ENCODE measurements at places on chromosomes 5 and 9.

DNA sequence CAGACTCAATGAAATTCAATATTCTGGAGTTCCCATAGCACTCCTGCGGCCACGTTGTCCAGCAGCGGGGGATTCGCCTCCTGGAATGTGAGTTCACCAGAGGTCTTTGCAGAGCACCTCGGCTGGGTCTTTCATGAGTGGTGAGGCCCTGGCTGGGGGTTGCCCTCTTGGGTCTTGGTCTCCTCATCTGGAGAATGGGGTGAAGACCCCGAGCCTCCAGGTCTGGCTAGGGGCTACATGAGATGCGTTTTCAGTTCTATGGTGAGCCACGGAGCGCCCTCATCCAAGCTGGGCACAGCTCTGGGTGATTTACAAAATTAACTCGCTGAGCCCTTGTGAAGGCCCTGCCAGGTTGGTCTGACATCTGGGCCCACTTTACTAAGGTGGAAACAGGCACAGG lies 37.5 kb upstream of the RXRA start:
- DNase-seq, result no peak

DNA sequence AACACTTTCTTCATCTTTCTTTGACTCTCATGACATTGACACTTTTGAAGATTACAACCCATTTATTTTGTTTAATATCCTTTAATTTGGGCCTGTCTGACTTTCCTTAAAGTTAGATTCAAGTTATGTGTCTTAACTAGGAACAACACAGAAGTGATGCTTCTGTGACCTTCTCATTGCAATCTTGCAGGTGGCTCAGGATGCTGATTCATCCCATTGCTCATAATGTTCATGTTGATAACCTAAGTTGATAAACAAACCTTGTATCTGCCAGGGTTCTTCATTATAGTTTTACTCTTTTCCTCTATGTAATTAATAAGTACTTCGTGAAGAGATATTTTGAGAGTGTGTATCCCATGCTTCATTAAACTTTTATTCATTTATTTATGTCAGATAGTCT lies 107.2 kb upstream of the SHB start:
- no peak for DNase-seq

- no peak for DNase-seq
Observed at GRCh38 chr5:118371973-118372831, 616.1 kb downstream of the DTWD2 start.

GRCh38 chr5:14572385-14572784 lies 9.2 kb upstream of the OTULINL start:
- no peak for DNase-seq

- DNase-seq, result no peak
Observed at GRCh38 chr9:81414836-81415235, 274.5 kb downstream of the TLE1 start.

GRCh38 chr9:78971540-78971939 lies 600.2 kb upstream of the TLE4 start:
- no peak for DNase-seq

GRCh38 chr9:128323212-128323730 lies 632 bp downstream of the COQ4 start:
- DNase-seq, result no peak

DNA sequence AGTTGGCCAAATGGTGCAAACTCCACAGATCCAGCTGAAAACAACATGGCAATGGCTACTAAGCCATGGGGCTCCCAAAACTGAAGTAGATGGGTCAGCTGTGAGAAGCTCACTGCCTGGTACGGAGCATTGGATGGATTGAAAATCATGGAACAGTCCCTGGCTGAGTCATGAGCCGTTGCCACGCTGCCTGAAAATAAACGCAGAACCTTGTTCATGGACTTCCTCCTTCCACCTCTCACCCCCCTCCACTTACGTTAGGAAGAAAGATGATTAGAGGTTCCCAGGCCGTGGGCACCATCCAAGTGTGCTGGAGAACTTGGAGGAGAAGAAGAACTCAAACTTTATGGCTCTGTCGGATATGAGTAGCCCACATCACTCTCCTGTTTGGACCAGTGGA lies 6.8 kb upstream of the DIPK1B start:
- no peak for DNase-seq

DNA sequence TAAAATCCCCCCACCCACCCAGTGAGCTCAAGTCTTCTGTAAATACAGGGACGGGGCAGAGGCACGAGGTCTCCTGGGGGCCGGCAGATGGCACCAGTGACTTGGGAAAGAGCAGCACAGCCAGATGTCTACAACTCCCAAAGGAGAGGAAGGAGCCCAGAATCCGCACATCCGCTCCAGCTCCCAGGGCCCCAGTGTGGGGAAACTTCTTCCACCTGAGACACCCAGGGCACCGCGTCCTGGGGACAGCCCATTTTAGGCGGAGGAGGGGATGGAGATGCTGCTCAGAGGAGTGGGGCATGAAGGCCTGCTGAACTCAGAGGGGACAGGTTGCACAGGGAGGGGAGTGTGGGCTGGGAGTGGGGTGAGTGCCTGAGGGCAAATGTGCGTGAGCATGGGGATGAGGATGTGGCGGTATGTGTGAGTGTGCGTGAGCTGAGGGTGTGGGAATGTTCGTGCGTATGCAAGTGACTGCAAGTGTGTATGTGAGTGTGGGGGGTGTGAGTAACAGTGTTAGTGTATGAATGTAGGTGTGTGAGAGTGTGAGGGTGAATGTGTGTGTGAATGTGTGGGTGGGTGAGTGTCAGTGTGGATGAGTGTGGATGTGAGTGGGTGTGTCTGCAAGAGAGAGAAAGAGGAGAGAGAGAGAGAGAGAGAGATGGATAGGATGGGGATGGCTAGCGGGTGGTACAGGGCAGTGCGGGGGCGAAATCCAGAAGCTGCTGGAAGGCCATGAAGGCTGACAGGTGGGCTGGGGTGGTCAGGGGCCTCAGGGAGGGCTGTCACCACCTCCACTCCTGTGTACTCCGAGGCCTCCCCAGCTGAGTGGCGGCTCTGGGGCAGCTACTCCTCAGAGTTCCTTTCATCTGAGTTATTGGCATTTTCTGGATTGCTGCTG lies 63.5 kb downstream of the DUSP1 start:
- DNase-seq, result no peak

DNA sequence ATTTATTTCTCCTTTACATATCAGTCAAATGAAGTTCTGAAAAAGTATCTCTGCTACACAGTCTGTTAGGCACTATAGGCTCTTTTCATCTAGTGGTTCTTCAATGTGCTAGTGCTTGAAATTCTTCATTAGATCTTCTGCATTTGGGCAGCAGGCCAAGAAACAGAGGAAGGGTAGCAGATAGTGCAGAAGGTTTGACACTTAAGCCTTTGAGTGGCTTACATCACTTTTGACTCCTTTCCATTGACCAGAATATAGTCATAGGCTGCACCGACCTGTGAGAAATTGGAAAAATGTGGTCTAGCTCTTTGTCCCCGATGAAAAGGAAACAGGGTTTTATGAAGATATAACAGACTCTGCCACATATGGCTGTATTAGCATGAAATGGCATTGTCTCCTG lies 459.5 kb upstream of the PTGER4 start:
- DNase-seq, result no peak

DNA sequence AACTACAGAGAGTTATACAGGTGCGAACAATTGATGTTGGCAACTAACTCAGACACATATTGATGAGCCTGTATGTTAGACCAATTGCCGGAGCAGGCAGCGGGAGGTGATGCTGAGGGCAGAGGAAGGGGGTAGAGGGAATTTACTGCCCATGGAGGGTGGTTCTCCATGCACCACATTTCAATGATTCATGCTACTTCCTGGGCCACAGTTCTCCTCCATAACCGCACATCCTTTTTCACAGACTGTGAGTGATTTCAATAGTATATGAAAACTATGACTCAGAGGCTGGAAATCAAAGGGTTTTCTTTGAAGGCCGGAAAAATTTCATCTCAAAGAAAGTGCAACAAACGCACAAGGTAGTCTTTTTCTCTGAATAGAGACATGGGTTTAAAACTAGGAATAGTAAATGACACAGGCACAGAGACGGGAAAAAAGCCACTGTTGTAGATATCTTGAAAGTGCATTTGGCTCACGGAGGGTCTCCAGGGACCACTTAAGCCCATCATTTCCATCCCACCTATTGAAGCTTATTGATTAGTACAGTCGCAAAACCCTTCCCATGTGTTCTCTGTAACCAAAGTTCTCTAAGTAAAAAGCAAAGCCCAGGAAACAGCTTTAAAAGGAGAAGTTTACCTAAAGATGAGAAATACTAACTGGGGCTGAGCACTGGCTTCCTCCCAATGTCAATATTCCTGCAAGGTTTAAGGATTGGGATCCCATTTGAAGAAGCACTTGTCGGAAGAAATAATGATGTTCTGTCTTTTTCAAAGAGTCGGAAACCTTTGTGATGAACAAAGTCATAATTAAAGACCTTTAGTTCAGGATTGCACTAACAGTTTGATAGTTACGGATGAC lies 28.0 kb upstream of the ADAM19 start:
- no peak for DNase-seq

GRCh38 chr5:24850926-24851486 lies 206.2 kb upstream of the CDH10 start:
- no peak for DNase-seq

DNA sequence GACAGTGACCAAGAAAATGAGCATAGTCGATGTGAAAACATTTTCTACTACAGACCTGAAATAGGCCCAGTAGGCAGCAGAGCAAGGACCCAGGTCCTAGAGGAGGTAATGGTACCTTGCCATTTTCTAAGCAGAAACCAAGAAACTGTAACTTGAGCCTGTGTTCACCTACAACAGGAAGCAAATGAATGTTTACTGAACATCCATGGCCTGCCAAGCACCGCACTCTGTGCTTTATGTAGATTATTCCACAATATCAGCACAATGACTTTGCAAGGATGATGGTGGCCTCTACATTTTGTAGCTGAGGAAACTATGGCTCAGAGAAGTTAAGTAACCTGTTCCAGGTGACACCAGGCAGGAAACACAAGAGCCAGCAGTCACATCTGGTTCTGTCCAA lies 215.3 kb downstream of the SPOCK1 start:
- no peak for DNase-seq

- no peak for DNase-seq
Observed at GRCh38 chr5:139710319-139711066, 62.3 kb downstream of the CXXC5 start.

GRCh38 chr5:178143901-178144300 lies 9.8 kb downstream of the NHP2 start:
- no peak for DNase-seq

GRCh38 chr9:92032891-92033290 lies 82.3 kb downstream of the SPTLC1 start:
- no peak for DNase-seq

DNA sequence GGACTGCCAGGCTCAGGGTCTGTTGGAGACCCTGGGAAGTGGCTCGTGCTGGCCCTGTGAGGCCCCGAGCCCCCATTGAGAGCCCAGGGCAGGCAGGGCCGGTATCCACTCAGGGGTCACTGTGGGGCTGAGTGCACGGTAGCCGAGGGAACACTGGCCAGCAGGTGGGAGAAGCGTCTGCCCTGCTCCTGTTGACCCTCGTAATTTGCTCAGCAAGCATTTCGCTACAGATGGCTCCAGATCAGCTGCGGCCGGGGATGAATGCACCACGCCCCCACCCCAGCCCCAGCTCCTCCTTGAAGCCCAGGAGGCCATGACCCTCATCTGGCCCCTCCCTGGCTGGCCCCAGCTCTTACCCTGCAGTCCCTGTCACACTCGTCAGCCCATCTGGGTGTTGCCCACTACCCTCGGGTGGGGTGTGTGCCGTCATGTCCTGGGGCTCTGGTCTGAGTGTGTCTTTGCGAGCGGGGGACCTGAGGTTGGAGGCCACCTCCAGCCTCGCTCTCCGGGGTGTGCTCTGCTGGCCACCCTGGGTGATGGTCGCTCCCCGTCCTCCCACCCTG lies 6.1 kb upstream of the NRARP start:
- DNase-seq, result no peak

All from activated naive CD4-positive, alpha-beta T cell (primary cell).